ENCODE measurements at places on chromosomes 13 and 19.

DNA sequence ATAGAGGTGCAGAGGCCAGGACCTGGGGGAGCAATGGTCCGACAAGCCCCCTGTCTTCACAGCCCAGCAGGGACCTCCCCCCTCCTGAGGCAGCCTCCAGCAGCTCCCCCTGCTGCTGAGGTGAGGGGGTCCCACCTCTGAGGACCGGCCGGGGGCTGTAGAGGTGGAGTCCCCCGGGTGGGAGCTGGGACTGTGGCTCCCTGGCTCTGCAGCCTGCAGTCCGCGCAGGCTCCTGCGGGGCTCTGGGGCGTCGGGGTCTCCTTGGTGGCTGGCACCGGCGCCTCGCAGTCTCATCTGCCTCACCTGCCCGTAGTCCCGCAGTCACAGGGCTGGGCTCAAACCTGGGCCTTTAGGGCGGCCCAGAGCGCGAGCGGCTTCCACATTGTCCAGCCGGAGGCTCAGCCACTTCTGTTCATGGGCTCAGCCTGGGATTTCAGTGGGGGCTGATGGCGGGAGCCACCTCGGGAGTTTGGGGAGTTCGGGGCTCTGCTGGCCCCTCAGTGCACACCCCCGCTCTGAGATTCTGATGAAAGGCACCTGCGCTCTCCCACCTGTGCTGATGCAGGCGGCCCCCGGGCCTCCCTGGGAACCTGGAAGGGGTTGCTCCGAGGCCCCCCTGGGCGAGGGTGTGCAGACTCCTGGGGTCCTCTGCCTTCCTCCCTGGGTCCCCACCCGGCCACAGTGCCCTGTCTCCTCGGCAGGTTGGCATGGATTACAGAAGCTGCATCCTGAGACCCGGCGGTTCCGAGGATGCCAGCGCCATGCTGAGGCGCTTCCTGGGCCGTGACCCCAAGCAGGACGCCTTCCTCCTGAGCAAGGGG, 7.0 kb upstream of the ZNF554 start:
- no peak for DNase-seq

DNA sequence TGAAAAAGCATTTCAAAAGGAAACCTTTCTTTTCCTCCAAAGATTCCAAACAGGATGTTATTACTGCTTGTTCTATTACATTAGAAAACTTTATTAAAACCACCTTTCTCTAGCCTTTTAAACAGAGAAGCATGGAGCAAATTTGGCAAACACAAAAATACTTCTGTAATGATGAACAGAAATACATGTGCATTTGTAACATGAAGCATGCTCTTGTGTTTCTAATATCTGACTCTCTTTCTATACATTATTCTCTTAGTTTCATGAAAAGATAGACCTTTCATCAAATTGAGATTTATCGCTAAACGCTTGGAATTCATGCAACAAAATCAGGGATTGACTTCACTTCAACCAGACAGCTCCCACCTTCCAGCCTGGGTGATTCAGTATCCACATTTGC, 152.8 kb upstream of the IRS2 start:
- no peak for DNase-seq

- no peak for DNase-seq
Observed at GRCh38 chr19:10555610-10555973, 10.2 kb downstream of the KRI1 start.

GRCh38 chr19:51524666-51525264, 6.7 kb downstream of the SIGLEC6 start:
- no peak for DNase-seq

- no peak for DNase-seq
Observed at GRCh38 chr13:42068886-42069285, 20.4 kb downstream of the DGKH start.

DNA sequence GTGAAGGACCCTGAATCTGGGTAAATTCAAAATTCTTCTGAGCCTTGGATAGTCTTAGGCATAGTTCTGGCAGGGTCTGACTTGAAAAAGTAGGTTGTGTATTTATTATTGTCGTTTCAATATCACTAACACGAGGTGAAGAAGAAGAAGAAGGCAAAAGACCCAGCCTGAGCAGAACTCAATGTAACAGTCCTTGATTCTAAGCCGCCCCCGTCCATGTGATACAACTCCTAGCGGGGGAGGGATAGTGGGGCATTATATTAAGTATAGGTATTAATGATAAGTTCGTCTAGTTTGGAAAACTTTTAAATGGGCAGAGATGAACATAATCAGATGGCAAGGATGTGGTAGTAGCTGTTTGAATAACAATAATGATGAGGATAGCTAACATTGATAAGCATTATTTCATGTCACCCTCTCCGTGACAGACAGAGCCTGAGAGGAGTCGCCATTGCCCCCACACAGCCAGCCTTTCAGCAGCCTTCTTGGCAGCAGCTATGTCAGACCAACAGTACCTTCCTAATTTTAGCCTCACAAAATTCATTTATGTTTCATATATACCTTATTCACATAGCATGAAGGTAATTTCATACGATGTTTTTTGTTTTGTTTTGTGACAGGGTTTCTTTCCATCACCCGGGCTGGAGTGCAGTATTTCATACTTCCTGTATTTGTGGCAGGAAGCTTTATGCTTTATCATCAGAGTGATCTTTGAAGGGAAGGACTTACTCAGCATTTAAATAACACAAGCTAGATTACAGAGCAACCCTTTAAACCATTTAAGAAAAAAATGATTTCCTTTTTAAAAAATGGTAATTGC, 64.4 kb upstream of the NPAS1 start:
- DNase-seq: no peak

DNA sequence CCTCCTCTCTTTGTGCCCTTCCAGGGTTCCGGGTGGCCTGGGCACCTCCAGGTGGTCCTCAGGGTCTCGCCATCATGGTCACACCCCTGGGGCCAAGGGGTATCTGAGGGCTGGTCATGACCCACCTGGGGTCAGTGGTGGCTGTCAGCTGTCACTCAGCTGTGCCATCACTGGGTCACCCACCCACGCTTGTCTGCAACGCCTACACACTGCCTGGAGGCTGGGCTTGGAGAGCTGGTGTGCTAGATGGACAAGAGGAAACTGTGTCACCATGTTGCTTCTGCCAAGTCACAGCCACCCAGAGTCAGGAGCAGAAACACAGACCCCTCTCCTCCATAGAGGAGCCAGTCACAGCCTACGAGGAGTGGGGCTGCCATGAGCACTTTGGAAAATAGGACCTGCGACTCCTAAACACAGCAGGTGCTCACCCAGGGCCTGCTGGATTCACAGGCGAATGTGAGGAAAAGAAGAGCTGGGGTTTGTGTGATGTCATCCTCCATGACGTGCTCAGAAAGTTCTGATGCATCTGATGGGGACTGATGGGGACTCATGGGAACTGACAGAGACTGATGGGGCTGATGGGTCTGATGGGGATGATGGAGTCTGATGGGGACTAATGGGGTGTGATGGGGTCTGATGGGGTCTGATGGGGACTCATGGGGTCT, 10.7 kb upstream of the GRTP1 start:
- no peak for DNase-seq

DNA sequence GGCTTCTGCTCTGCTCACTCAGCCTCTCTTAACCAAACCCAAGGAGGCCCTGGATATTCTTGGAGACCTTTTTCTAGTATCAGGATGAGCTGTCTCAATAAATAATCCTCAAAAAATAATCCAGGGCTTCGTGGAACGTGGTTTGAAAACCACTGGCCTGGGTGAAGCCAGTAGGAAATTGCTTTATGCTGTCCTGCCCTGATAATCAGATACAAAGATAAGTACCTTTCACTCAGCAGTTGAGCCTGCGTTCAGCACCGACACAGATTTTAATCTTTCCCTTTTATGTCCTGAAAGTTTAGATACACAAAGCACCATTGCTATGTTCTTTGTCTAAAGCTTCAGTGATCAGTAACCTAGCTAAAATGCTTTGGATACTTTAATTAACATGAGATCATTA, 460.0 kb downstream of the RFC3 start:
- DNase-seq: no peak

- DNase-seq: no peak
Observed at GRCh38 chr19:50717026-50717723, 2.4 kb downstream of the SHANK1 start.

- no peak for DNase-seq
Observed at GRCh38 chr19:23993440-23993839, 78.8 kb downstream of the ZNF726 start.

DNA sequence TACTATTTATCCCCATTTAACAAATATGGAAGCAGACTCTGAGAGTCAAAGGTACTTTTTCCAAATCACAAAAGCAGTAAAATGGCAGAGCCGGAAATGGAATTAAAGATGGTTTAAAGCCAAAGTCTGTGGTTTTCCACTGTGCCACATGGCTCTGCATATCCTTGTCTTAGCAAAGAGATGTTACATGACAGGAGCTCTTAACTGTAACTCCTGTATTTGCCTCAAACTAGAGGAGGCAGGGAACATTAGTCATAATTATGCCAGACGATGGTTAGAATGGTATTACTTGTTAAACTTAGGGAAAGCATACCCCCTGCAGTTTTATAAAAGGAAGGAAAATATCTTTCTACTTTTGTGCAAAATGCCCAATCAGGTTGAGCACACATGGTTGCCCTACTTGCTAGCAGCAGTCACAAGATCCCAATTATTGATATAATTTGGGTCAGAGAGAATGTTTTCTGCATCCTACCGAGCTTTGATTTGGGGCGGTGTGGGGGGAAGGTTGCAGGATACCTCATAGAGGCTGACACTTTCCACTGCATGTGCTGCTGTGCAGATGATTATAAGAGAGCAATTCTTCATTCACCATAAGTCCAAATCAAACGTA, 42.0 kb upstream of the MAB21L1 start:
- DNase-seq: no peak

DNA sequence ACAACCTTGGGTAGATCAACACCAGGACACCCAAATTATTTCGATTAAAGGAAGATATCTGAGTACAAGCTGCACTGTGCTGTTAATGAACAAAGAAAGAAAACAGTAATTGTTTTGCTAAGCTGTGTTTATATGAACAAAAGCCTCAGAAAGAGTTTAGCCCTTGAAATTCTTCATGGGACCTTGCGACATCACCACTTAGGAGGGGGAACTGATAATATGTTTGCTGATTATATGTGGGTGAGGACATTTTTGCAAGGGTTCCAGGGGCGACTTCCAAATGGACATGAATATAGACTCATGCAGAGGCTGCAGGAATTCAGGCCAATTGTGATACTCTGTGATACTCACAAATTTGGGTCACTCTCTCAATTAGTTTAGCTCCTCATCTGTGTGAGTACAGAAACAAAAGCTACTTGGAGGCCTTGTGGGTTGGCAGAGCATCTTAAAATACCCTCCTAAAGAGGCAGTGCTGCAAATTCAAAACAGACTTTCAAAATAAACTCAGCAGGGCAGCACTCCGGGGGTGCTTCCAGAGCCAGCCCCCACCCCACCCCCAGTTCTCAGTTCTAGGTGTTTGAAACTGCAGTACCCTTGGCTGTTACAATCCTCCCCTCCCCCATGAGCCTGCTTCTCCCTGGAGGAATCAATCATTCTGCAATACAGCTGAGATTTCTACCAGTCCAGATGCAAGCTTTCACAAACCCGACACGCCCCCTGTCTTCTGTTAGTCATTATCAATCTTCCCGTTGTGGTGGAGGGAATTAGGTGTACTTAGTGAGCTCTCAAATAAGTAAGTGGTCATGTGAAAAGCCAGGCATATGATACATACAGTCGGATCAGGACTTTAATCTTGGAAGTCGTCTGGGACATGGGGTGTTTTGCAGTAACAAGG, 97.0 kb upstream of the MBNL2 start:
- no peak for DNase-seq

DNA sequence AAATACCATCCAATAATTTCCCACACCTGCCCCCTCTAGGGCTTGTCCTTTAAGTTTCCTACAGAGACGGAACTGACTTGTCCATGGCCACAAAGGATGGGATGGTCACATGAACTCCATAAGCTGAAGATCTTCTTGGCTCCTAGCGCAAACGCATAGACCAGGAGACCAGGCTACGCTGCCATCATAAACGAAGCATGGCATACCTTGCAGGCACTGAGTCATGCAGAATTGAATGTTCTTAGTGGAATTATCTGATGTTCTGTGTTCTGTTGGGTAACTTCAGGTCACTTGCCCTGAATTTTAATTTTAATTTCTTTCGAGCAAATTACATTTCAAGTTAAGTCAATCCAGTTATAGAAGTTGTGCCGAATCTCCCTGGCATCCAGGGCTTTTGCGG, 96.4 kb upstream of the STARD13 start:
- no peak for DNase-seq

- no peak for DNase-seq
Observed at GRCh38 chr13:74438901-74439300, 304.7 kb upstream of the KLF12 start.

DNA sequence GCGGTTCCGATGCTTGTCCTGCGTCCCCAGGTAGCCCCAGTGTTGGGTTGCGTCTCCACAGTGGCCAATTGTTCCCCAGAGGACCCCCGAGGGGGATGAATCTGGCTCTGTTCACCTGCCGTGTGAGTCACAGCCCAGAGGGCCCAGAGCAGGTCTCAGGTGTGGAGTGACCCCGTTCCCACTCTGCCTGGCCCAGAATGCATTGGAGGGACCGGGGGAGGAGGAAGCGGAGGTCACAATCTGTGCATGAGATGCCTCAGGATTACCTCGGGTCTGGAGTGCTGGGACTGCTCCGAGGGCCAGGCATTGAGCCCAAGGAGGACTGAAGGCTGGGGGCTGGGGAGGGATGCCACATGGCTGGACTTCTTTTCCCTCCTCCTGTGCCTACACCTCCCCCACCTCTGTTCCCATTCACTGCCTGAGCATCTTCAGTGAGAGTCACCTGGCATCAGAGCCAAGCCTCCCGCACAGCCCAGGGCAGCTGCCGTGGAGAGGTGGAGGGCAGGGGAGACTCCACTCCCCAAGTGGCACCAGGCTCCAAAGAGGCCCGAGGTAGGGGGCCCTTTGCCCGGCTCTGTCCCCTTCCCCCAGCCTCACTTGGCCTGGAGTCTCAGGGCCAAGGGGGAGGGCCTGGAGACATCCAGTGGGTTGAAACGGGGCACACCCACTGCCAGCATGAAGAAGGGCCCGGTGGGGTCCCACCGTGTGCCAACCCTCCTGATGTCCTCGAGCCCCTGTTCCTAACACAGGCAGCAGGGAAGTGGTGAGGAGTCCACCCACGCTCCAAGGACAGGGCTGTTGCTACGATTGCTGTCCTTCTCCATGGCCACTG, 81.1 kb downstream of the CHST8 start:
- DNase-seq: no peak

GRCh38 chr13:33855371-33855895, 37.5 kb downstream of the RFC3 start:
- no peak for DNase-seq

DNA sequence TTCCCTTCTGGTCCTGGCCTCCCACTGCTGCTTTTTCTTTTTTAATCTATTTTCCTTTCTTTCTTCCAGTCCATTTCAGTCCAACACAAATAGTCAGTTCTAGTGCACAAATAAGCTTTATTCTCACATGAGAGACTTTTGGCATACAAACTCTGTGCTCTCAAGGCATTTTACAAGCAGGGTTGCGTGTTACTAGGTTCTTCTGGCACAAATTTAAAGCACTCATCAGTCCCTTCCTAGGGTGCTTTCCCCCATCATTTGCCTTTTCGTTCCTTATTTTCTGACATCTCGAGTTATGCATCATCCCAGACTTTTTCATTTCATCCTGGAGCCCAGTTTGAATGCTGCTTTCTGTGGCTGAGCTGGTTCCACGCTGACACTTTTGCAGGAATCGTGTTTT, 29.8 kb upstream of the IL17D start:
- DNase-seq: no peak

GRCh38 chr19:2129486-2129885, 21.9 kb downstream of the AP3D1 start:
- no peak for DNase-seq

Measured in effector memory CD8-positive, alpha-beta T cell (primary cell).